Epithelial cell of esophagus (primary cell): ENCODE measurements at places on chromosomes 3 and 15.

- DNase-seq, result peak; percentile 51
These were observed 292.1 kb downstream of the VPS13C start for GRCh38 chr15:61768131-61768530.

DNA sequence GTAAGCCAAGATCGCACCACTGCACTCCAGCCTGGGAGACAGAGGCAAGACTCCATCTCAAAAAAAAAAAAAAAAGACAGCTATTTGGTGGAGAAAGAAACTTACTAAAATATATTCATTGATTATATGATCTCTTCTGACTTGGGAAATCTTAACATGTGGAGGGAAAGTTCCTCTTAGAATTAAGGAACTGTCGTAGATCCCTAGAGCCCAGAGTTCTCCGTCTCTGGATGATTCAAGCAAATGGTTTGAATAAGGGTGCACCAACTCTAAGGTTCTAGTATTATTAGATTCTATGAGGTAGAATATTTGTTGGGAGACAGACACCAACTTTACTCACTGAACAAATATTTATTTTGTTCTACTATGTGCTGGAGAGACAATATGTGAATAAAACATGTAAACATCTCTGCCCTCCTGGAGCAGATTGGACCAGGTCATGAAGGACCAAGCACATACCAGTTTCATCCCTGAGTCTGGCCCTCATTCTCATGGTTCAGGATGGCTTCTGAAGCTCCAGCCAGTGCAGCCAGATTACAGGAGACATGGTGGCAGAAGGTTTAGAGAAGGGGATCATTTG is 129.7 kb downstream of the MITF start:
- no peak for DNase-seq

DNA sequence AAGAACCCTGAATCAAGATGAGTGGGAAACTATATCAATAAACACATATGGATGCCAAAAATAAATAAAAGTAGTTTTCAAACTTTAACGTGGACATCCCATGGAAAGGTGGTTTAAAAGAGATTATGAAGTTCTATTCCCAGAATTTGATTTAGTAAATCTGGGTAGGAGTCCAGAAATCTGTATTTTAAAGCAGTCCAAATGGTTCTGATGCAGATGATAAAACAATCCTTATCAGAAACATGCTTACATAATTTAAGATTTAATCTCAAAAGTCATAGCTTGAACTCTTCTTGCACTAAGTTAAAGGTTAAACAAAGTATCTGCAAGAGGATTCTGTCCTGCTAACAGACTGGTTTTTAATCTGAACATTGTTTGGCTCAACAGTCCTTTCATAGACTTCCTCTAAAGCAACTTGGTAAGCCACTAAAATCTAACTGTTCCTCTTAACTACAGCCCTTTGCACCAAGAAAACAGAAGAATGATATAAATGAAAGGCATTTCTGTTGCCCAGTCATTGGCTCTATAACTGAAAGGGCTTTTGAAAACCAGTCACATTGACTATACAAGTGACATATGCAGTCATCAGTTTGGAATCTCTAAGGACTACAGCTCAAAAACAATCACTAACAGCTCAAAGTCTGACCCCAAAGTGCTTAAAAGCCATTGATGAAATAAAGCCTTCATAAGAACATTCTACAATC is 23.4 kb upstream of the MAP4 start:
- DNase-seq, result peak; percentile 42

- no peak for DNase-seq
These were observed 22.5 kb upstream of the CLK3 start for GRCh38 chr15:74593122-74593521.

DNA sequence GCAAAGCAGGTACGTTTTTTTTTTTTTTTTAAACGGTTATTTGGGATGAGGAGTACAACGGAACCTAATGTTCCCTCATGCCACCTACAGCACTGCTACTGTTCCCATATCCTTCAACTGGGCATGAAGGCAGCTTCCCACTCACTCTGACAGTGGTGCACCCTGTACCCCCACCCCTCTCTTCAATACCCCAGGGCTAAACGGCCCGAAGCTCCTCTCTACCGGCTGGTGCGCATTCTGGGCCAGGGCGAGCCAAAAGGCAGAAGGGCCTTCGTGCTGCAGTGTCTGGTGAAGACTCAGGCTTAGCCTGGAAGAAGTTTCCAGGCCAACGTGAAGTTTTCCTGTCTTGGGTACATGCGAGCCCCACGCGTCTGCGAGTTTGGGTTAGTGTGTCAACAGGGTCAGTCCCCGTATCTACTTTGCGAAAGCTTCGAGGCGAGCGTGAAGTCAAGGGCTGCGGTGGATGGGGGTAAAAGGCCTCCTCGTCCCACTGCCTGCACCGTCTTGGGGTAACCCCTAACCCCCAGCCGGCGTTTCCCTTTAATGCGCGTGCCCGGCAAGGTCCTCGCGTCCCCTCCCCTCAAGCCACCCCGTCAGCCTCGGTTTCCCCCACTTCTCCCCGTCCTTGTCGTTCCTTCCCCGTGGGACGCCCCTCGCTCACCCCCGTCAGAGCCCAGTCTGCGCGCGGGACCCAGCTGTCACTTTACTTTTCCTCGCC is 765 bp upstream of the UBE2E2 start:
- DNase-seq, result peak; percentile 7

DNA sequence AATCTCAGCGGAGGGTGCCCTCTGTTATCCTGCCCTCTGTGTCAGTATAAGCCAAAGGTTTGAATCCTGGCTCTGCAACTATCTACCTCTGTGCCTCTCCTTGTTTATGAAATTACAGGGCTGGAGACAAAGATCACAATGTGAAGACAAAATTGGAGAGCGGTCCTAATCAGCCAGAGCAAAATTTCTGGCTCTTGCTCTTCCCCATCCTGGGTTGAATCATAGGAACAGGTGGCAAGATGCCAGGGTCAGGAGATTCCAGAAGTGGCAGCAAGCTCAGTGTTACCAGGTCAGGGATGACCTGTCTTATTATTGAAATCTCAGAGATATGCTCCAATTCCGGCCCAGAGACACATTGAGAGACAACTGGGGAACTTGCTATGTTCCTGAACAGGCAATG is 2.3 kb upstream of the CCR2 start:
- DNase-seq, result no peak

- no peak for DNase-seq
These were observed 314.7 kb upstream of the ARRDC4 start for GRCh38 chr15:97645758-97646157.

- no peak for DNase-seq
These were observed 19.5 kb downstream of the BMF start for GRCh38 chr15:40088929-40089755.

DNA sequence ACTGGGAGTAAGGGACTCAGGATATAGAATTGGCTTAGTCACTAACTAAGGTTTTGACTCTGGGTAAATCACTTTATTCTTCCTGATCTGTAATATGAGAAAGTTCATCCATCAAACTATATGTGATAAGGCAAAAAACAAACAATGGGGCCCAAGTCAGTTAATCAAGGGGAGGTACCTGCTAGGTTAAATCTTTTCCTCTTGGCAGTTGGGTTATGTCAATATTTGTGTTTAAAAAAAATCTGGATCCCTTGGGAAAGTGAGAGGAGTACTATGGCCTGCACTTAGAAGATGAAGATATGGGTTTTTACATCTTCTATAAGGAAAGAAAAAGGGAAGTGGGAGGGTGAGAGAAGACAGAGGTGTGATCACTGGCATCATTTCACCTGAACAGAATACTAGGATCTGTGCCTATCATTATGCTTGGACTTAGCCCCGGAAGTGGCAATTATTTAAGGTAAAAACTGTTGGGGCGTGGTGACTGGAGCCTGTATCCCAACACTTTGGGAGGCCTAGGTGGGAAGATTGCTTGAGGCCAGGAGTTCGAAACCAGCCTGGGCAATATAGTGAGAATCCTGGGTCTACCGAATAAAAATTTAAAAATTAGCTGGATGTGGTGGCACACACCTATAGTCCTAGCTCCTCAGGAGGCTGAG is 2.8 kb upstream of the SLC28A2 start:
- no peak for DNase-seq

GRCh38 chr15:88194162-88194561 is 62.4 kb downstream of the NTRK3 start:
- no peak for DNase-seq

- DNase-seq, result peak; percentile 69
These were observed 646 bp upstream of the SLC35G2 start for GRCh38 chr3:136818191-136818768.

DNA sequence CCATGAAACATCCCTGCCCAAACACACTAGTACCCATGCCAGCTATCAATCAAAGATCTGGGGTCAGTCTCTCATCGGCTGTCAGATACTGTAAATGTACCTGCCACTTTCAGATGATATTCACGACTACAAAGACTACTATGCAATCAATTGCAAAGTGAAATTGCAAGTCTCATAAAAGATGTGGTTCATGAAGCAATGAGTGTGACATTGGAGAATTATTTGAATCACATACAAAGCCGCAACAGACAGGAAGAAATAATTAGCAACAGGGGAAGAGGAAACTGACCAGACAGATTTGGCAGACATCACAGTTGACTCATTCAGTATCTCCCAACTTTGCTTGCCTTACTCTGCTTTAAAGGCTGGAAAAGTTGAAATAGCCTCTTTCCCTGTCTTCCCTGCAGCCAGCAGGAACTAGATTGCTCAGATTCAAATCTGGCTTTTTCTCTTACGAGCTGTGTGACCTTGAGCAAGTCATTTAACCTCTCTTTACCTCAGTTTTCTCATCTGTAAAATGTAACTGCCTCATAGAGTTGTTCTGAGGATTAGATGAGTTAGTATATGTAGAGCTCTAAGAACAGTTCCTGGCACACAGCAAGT is 95.7 kb upstream of the C3orf80 start:
- DNase-seq, result peak; percentile 92

DNA sequence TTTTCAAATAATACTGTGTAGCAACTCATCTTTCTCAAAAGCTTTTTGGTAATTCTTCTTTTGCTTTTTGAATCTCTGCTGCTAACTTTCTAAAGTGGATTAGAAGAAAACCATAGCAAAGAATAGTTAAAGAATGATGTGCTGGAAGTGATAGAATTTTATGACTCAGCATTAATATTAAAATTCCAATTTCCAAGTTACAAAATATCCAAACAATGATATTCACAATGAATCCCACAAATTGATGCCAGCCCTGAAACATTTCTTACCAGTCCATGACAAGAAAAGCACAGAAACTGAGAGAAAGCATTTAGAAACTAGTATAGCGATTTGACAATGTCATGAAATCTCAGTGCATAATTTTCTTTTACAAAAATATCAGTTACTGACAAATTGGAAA is 482.2 kb downstream of the RBMS3 start:
- DNase-seq, result no peak

- DNase-seq, result no peak
These were observed 14.4 kb downstream of the AGTR1 start for GRCh38 chr3:148711981-148712666.

- DNase-seq, result peak; percentile 24
These were observed 90.9 kb downstream of the SAMMSON start for GRCh38 chr3:70090322-70090913.

DNA sequence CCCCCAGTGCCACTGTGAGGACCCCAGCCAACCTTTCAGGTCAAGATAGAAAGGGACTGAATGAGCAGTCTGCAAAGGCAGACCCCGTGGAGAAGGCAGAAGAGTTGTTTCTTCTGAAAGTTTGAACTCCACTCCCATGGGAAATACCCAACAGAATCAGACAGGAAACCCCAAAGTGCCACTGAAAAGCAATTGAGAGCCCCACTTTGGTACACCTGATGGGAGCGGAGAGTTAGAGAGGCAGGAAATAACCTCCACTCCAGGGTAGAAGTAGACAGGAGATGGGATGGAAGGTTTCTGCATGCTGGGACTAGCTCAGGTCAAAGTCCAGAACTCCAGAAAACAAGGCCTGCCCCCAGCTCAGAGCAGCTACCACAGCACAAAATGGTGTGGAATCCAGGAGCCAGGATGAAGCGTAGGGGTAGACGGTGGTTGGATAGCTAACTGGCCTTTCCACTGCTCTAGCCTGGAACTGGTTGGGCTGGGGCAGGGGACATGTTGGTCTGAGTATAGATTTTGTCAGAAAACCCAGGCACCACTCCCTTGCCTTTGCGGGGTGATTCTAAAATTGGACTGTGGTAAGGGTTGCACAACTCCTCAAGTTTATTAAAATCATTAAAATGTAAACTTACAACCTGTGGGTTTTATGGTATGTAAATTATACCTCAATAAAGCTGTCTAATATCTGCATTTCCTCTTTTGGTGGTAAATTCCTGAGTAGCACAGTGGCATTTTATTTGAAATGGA is 1.9 kb upstream of the RAB43 start:
- DNase-seq, result peak; percentile 24

DNA sequence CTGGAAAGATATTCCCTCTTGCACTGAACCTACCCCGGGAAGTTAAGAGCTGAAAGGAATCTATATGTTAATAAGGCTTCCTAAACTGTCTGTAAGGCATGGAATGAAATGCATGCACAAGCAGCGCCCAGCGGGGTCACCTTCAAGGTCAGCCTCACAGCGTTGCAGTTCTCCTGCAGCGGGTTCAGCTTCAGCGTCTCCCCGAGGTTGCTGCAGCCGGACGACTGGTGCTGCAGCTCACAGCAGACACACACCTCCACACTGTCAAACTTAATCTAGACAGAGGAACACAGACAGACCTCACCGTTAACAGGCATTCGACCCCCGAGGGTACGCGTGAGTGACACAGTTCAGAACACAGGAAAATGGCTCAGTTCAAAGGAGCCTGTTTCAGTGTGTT is 73.3 kb downstream of the NSMCE3 start:
- DNase-seq, result no peak

DNA sequence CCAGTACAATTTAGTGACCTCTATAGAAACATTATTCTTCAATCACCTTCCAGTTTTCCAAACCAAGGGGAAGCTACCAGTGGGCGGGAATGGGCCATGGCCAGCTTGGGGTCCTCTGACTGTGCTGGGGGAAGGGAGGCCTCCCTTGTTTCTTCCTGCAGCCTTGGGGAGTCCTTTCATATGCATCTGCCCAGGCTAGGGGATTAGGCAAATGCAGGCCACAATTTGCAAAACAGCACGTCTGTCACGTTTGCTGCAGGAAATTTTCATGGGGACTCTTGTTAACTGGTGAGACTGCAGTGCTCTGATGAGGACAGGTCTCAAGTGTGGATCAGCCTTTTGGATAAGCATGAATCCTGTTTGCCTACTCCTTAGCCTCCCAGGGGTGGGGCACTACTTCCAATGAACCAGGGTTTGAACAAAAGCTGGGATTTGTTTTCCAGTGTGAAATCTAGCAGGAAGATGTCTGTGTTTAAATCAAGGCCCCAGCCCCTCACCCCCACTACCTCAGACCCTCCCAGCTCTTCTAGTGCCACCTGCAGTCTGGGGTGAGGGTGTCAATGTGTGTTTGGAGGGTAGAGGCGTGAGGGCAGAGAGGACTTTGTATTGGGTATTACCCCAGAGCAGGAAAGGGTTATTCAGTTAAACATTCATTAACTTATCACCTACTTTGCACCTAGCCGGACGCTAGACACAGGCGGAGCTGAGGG is 219.9 kb downstream of the OPA1 start:
- DNase-seq, result no peak

GRCh38 chr3:22908989-22909507 is 294.1 kb upstream of the UBE2E2 start:
- no peak for DNase-seq

GRCh38 chr3:10395671-10396070 is 74.8 kb upstream of the SEC13 start:
- no peak for DNase-seq

GRCh38 chr3:172177046-172177445 is 137.7 kb downstream of the FNDC3B start:
- no peak for DNase-seq

GRCh38 chr3:135965506-135966270 is at the start of gene PPP2R3A:
Gene PPP2R3A, plus strand, starts transcription at chr3:135965728. Its CDS starts 35,771 bp downstream, at chr3:136001499.
- peak; percentile 86 for DNase-seq
